ENCODE measurements at places on chromosomes 5 and 9. TPM values are rescaled to one million over a fixed set of nuclear protein-coding genes. Genes with fewer than 3 reads are reported as not detected.
A peak's percentile ranks its signal among the peaks of the same experiment; 100 is the strongest.

OLFM1 gene
- 28.3 TPM for total RNA-seq

TIFAB gene
- total RNA-seq: 2.5 TPM

UBE2QL1 gene
- 0.42 TPM for total RNA-seq

DMRTA1 gene
- total RNA-seq: 0.71 TPM

ROR2 gene
- 4.5 TPM for total RNA-seq

WDR36 gene
- total RNA-seq: 30.1 TPM

TMEM232 gene
- 2.0 TPM for total RNA-seq

FOXD4L3 gene
- total RNA-seq: 0.94 TPM

DNA sequence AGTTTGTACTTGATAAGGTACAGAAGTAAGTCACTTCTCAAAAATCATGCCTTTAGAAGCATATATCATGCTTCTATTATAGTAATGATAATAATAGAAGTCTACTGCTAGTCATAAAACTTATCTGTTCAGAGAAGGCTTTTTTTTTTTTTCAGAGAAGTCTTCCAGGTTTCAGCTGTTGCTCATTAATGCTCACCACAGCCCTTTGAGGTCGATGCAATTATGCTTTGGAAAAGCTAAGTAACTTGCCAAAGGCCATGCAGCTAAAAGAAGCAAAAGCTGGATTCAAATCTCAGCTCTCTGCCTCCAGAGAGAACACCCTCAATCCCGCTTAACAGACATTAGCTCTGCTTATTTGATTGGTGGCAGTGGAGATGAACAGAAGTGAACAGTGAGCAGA is 150.8 kb downstream of the DOCK8 start:
- no peaks in the 10 kb centered on the region for H3K4me1 ChIP-seq
- H3K27me3 ChIP-seq: no peaks in the 10 kb centered on the region
- no peak overlapping the region for H3K27ac ChIP-seq
- no peak for DNase-seq

DNA sequence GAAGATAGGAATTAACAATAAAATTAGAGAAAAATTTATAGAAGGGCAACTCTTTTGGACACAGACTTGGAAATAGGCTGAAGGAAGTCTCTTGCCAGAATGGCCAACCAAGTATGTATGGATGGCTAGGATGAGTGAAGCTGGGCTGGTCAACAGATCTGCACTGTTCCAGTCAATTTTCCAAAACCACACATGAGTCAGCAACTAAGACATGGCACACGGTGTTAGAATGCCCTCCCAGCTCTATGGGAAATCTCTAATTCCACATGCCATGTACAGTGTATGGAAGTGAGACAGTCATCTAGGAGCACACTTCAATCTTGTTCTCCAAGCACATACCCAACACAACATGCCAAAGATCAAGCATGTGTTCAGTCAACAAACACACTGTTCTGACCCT is 129.6 kb downstream of the GLIS3 start:
- no peaks in the 10 kb centered on the region for H3K27me3 ChIP-seq
- H3K36me3 ChIP-seq: no peaks in the 10 kb centered on the region
- no peak overlapping the region for H3K27ac ChIP-seq
- H3K4me3 ChIP-seq: no peak overlapping the region
- no peak for DNase-seq
- H3K4me1 ChIP-seq: no peaks in the 10 kb centered on the region

- no peaks in the 10 kb centered on the region for H3K36me3 ChIP-seq
- no peaks in the 10 kb centered on the region for H3K27me3 ChIP-seq
- H3K4me1 ChIP-seq: no peaks in the 10 kb centered on the region
Measured at GRCh38 chr9:3884736-3885135, 358.9 kb upstream of the RFX3 start.

DNA sequence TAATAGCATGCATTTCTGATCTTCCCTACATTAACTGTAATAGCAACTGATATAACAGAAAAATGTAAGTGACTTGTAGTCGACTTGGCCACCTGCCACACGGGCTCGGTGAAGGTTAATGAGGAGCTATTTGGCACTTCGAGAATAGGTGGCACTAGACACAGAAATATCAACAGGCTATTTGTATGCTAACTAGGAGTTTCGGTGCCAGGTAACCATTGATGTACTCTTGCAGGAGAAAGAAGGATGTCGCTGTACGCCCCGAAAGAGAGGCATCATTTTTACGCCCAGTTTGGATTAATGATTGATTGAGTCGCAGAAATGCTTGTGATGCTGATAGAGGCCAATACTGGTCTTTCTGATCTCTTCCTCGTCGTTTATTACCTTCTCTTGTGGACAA is 516 bp upstream of the DMRT2 start:
- H3K27me3 ChIP-seq: peaks cover 83% of the 10 kb centered on the region
- no peaks in the 10 kb centered on the region for H3K36me3 ChIP-seq
- H3K4me3 ChIP-seq: no peak overlapping the region
- H3K4me1 ChIP-seq: no peaks in the 10 kb centered on the region
- H3K27ac ChIP-seq: peak overlapping the region; percentile 50

DNA sequence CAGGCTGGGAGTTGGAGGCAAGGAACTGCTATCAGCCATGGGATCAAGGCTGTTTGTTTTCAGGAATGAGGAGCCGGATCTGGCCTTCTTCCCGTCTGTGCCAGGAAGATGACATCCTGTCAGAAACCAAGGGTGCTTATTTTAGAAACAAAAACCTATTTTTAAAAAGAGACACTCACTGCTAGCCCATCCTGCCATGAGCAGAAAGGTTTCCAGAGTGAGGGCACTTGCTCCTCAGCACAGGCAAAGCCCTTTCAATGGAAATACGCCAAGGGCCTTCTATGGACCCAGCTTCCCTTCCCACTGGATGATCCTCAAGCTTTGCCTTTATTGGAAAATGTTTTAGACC is 132.6 kb upstream of the FSTL4 start:
- no peak for DNase-seq
- H3K36me3 ChIP-seq: no peaks in the 10 kb centered on the region
- no peak overlapping the region for H3K4me3 ChIP-seq
- H3K27ac ChIP-seq: no peak overlapping the region
- peaks cover 2% of the 10 kb centered on the region for H3K27me3 ChIP-seq

- no peak for DNase-seq
- H3K4me3 ChIP-seq: no peak overlapping the region
- H3K36me3 ChIP-seq: no peaks in the 10 kb centered on the region
- H3K27me3 ChIP-seq: no peaks in the 10 kb centered on the region
Measured at GRCh38 chr5:61468483-61468865, 136.4 kb downstream of the ZSWIM6 start.

DNA sequence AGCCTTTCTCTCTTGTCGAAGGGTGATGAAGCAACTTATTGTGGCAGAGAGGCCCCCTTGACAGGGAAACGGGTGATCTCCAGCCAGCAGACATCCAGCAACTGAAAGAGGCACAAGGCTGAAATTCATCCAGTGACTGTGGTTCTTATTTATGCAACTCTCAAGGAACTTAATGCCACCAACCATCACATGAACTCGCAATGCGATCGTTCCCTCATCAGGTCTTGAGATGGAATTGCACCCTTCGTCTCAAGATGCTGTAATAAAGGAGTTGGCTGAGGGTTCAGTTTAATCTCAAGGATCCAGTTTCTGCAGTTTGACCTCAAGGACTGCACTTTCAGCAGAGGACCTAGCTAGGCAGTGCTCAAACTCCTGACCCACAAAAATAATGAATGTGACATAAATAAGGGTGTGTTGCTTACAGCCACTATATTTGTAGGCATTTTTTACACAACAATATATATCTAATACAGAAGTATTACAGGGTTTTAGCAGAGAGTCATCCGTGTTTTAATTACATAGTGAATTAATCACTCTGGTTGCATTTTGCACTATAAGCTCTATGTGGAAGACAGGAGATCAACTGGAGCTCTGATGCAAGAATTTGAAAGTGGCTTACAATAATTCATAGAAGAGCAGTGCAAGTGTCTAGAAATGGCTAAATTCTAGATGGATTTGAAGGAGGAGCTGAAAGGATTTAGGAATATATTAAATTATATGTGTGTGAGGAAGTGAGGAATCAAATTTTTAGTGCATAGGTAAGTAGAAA is 957.8 kb upstream of the CTNND2 start:
- H3K4me1 ChIP-seq: no peaks in the 10 kb centered on the region
- no peaks in the 10 kb centered on the region for H3K27me3 ChIP-seq
- no peak overlapping the region for H3K27ac ChIP-seq

DNA sequence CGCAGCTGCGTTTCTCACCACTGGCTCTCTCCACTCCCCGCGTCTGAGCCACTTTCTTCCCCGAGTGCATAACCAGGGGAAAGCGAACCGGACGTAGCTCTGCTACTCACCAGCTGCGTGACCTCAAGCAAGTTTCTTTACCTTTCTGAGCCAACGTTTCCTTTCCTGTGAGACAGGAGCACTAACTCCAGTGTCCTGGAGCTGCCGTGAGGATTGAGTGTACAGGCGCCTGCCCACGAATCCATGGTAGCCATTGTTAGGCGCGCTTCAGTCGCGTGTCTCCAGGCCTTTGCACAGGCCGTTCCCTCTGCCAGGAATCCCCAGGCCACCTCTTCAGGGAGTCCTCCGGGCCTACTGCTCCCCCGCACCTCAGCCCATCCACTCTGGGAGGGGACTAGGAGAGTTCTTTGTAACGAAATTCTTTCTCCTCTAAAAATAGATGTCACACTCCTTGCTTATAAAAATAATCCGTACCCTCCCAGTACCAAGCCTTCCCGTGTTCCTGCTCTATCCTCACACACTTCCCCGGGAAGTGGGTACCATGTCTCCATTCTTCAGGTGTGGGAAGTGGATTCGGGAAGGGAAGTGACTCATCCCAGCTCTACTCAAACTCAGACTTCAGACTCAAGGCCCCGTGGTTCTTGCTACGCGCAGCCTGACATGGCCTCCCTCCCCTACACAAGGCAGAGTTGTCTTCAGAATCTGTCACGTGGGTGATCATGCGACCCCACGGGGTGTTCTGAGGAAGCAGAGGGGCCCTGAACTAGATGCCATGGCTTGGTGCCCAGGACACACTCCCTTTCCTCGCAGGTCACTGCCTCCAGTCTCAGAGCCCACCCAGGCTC is 16.1 kb upstream of the CRB2 start:
- H3K27me3 ChIP-seq: no peaks in the 10 kb centered on the region
- H3K4me3 ChIP-seq: peak overlapping the region; percentile 42
- H3K36me3 ChIP-seq: no peaks in the 10 kb centered on the region
- H3K27ac ChIP-seq: peak overlapping the region; percentile 93

DNA sequence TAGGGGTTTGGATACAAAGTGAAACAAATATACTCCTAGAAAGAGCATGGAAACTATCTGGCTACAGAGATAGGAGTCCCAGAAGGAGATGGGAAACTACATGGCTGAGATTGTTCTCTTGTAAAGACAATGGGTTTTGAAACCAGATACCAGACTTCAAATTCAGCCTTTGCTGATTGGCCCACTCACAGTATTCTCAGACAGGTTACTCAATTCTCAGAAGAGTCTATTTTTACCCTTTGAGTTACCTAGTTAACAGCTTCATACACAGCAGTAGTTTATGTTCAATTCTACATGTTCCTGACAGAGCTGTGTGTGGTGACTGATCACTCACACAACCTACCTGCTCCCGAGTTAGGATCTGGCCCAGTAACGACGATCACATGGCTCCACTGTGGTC is 14.1 kb downstream of the ZFP62 start:
- no peak for DNase-seq
- no peak overlapping the region for H3K27ac ChIP-seq
- H3K4me3 ChIP-seq: no peak overlapping the region
- H3K27me3 ChIP-seq: no peaks in the 10 kb centered on the region
- H3K4me1 ChIP-seq: no peaks in the 10 kb centered on the region
- H3K36me3 ChIP-seq: peaks cover 51% of the 10 kb centered on the region

- peaks cover 57% of the 10 kb centered on the region for H3K36me3 ChIP-seq
- no peak overlapping the region for H3K4me3 ChIP-seq
- DNase-seq: no peak
- H3K27ac ChIP-seq: no peak overlapping the region
- H3K27me3 ChIP-seq: no peaks in the 10 kb centered on the region
Measured at GRCh38 chr9:130635721-130636647, 28.4 kb upstream of the PRDM12 start.

GRCh38 chr9:127081250-127082185 is 40.9 kb downstream of the ANGPTL2 start:
- no peak overlapping the region for H3K27ac ChIP-seq
- H3K27me3 ChIP-seq: peaks cover 4% of the 10 kb centered on the region
- no peaks in the 10 kb centered on the region for H3K36me3 ChIP-seq

- H3K4me1 ChIP-seq: no peaks in the 10 kb centered on the region
- no peak overlapping the region for H3K4me3 ChIP-seq
- no peaks in the 10 kb centered on the region for H3K27me3 ChIP-seq
- H3K36me3 ChIP-seq: peaks cover 3% of the 10 kb centered on the region
- no peak overlapping the region for H3K27ac ChIP-seq
- DNase-seq: no peak
Measured at GRCh38 chr5:76617675-76618074, 5.5 kb downstream of the F2RL2 start.

DNA sequence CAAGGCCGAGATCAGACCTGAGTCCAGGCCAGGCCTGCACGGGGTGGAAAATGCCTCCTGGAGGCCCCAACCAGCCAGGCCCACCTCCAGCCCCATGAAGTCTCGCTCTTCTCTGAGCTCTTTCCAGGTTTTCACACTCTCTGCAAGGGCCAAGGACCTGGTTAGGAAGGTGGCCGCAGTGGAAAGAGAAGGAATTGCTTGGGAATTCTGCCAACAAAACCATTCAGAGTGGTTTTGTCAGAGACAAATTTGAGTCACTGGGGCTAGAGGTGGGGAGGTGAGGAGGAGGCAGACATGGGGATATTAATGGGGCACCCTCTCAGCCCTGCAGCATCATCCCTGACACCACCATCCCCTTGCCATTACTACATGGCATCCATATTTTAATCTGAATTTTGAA is 261.0 kb downstream of the ROR2 start:
- H3K4me1 ChIP-seq: no peaks in the 10 kb centered on the region
- DNase-seq: no peak
- no peak overlapping the region for H3K4me3 ChIP-seq

DNA sequence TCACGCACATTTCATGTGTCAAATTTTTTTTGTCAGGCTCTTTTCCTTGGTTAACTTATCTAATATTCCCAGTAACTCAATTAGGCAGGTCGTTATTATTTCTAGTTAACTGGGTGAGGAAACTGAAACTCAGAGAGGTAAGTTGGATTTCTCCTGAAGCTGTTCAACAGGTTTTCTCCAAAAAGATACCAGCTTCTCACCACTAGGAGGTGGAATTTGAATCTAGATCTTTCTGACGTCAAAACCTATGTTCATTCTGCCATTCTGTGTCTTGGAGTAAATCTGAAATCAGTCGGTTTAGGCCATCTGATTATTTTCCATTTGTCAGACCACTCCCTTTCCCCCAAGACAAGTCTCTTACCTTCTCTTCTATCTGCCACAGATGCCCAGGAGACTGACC is 572.9 kb downstream of the ACTL7B start:
- H3K27ac ChIP-seq: no peak overlapping the region
- H3K4me1 ChIP-seq: no peaks in the 10 kb centered on the region
- no peaks in the 10 kb centered on the region for H3K27me3 ChIP-seq

GRCh38 chr5:179439181-179439985 is 94.1 kb upstream of the ADAMTS2 start:
- DNase-seq: no peak
- no peak overlapping the region for H3K27ac ChIP-seq
- no peaks in the 10 kb centered on the region for H3K4me1 ChIP-seq
- H3K36me3 ChIP-seq: no peaks in the 10 kb centered on the region
- no peak overlapping the region for H3K4me3 ChIP-seq

- peaks cover 29% of the 10 kb centered on the region for H3K36me3 ChIP-seq
- no peaks in the 10 kb centered on the region for H3K27me3 ChIP-seq
- H3K4me1 ChIP-seq: no peaks in the 10 kb centered on the region
- no peak overlapping the region for H3K4me3 ChIP-seq
- DNase-seq: no peak
Measured at GRCh38 chr9:37508135-37508833, 22.5 kb downstream of the POLR1E start.

- no peaks in the 10 kb centered on the region for H3K27me3 ChIP-seq
- H3K36me3 ChIP-seq: no peaks in the 10 kb centered on the region
- no peak overlapping the region for H3K4me3 ChIP-seq
- H3K27ac ChIP-seq: no peak overlapping the region
- DNase-seq: no peak
Measured at GRCh38 chr5:35640623-35641022, 23.0 kb downstream of the SPEF2 start.
